ENCODE measurements at places on chromosomes 12 and 14.

- no peak for DNase-seq
Observed at GRCh38 chr12:116916714-116917114, 6.0 kb downstream of the FBXW8 start.

- no peak for DNase-seq
Observed at GRCh38 chr14:91225025-91225424, 19.5 kb downstream of the GPR68 start.

GRCh38 chr12:124131659-124132058 lies 158.6 kb downstream of the ZNF664 start:
- DNase-seq = no peak

GRCh38 chr14:104479901-104480300 lies 99.7 kb upstream of the C14orf180 start:
- no peak for DNase-seq

- no peak for DNase-seq
Observed at GRCh38 chr14:67162385-67162784, 26.9 kb upstream of the GARIN2 start.

GRCh38 chr12:118371321-118372282 lies 1.1 kb downstream of the TAOK3 start:
- DNase-seq = peak; percentile 30

GRCh38 chr14:100124551-100125088 lies 34.8 kb downstream of the DEGS2 start:
- no peak for DNase-seq

DNA sequence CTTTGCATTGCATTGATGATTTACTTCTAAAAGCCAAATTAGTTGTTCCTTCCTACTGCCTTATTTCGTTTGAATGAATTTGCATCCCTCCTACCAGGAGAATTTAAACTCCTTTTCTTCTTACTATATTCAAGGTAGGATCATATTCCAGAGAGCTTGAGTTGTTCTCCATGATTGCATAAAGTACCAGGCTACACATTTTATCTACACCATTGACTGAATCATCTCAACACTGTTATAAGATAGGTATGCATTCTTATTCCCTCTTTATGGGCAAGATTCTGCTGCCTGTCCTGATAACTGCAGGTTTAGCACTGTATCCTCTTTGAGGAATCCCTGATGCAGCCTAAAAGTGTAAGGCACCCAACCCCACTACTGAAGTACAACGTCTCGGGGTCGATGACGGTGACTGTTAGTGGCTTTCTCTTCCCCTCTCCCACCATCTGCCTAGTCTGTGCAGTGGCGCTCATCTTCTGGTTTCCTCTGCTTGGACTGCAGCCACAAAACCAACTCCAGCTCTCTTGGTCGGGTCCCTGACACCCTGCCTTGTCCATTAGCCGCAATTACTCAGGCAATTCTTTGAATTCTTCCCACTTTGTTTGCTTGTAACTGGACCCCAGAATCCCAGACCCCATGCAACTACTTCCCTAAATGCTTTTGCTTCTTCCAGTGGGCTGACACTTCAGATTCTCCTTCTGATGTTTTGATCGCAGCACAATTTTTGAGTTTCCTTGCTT lies 44.4 kb upstream of the STXBP6 start:
- no peak for DNase-seq

GRCh38 chr14:35818346-35819115 lies 7.6 kb upstream of the BRMS1L start:
- DNase-seq = no peak

GRCh38 chr12:97323154-97323553 lies 139.4 kb upstream of the RMST start:
- no peak for DNase-seq

- DNase-seq = no peak
Observed at GRCh38 chr12:48446161-48446776, 26.1 kb upstream of the ANP32D start.

DNA sequence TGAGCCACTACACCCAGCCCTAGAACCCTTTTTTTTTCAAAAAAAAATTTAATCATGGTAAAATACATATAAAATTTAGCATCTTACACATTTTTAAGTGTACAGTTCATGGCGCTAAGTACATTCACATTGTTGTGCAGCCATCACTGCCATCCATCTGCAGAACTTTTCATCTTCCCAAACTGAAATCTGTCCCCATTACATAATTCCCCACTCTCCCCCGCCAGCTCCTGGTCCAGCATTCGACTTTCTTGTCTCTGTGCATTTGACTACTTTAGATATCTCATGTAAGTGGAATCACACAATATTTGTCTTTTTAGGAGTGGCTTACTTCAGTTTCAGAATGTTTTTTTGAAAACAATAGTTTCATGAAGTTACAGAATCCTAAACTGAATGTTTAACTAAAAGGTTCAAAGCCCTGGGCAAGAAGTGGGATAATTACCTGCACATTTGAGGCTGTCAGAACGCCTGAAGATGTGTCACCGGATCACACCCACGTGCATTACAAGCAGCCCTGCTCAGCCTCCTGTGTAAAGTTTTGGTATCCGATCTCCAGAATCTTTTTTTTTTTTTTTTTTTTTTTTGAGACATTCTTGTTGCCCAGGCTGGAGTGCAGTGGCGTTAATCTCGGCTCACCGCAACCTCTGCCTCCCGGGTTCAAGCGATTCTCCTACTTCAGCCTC lies 12.7 kb downstream of the EML1 start:
- DNase-seq = no peak

GRCh38 chr12:57352166-57352565 lies 78.7 kb downstream of the R3HDM2 start:
- DNase-seq = no peak

- DNase-seq = peak; percentile 93
Observed at GRCh38 chr14:81219210-81219758, 1.5 kb downstream of the GTF2A1 start.

DNA sequence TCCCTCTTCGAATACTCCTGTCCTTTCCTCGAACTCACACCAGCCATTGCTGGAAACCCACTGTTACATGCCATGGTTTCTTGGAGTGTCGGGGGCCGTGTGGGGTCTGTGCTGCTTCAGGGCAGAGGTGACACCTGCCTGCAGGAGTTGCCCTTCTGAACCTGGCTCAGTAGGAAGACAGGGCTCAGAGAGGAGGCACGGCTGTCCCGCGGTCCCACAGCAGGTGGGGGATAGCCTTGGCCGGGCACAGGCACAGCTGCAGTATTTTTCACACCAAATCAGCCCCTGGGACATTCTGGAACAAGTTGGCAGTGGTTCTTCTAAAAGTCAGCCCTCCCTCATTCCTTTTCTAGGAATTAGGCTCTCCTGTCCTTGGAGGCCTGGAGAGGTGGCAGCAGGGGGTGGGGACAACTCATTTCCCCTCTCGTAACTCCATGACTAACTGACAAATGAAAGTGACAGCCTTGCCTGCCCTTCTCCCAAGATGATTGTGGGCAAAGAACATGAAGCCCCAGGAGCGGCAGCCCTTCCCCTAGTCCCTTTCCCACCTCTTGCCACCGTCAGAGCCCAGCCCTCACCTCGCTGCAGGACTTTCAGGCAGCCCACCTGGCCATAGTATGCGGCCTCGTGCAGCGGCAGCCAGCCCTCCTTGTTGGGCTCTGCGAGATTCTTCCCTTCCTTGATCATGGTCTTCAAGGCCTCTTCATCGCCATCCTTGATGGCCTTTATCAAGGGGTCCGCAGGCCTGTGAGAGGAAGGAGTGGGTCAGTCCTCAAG lies 22.4 kb downstream of the ASB2 start:
- DNase-seq = no peak

DNA sequence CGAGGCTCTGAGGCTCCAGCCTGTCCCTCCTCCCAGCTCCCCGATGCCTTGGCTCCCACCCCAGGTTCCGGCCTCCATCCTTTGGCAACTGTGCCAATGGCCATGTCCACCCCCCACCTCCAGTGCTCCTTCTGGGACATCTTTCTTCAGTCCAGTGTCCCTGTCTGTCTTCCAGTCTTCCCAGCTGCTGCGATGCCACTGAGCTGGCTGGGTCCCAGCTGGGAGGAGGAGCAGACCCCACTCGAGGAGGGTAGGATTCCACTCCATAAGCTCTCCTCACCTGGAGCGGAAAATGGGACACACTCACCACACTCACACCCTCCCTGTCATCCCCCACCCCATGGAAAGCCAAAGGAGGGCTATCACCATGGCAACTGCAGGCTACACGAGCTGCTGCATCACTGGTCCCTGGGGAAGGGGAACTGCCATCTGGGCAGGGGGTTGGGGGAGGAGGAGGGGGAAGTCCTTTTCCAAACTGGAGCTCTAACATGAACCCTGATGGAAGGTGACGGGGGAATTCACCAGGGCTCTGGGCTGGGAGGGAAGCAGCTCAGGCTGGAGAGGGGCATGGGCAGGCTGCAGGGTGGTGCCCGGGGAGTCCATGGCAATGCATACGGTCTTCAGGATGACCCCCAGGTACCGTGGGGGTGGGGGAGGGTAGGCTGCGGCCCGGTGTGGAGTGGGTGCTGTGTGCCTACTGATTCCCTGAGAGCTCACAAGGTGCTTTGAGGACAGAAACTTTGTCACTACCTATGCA lies 94.3 kb downstream of the LRRC74A start:
- no peak for DNase-seq

DNA sequence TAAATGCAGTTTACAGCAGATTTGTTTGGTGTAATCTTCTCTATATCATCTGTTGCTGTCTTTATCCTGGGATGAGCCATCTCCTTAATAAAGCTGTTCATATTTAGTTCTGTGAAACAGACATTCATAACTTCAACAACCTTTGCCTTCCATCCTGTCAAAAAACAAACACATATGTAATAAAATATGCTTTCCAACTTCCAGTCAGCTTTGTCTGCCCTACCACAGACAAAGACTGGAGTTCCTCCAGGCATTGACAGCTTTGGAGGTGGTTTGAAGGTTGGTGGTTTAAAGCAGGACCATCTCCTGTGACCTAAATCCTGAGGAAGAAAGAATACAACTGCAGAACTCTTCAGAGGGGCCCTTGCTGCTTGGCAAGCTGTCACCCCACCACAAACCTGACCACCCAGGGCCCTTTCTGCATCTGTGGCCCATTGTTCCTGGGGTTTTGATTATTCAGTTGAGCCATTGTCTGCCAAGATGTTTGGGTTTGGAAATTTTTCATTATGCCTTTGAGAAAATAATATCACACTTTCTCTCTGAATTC lies 28.2 kb upstream of the PTGR2 start:
- no peak for DNase-seq

GRCh38 chr12:67018105-67018504 lies 251.1 kb upstream of the CAND1 start:
- no peak for DNase-seq

GRCh38 chr12:57235017-57235727 lies 5.7 kb downstream of the SHMT2 start:
- peak; percentile 30 for DNase-seq

DNA sequence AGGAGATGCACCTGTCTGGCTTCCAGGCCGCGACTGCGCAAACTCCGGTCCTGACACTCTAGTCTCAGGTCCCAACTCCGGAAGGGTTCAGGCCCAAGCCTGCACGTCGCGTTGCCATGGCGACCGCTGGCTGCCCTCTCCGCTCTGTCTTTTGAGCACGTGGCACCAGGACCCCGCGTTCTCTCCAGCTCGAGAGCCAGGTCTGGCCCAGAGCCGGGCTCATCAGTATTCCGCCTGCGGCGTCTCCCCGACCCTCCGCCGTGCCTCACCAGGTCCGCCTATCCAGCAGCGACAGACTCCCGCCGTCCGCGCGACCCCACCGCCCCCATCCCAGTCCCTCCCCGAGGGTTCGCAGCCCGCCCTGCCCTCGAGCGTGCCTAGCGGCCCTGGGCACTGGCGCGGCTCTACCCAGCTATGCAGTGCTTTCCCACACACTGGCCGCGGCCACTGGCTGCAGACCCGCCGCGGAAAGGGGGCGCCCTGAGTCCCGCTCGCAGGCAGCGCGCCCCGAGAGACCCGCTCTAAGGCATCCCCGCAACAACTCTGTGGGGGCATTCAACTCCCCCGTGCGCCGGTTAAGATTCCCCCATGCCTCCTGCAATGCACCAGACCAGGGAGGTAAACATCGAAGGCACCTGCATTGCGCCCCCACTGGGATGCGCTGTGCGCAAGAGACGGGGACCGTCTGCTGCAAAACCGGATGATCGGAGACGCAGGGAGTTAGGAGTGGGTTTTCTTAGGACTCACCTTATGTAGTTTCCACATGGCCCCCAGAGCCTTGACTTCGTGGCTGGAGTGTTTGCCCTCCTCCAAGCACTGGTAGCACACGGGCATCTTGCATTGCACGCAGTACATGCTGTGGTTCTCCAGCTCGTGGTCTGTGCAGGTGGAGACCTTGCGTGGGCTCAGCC lies 1.3 kb downstream of the TRIM9 start:
- DNase-seq = peak; percentile 57

GRCh38 chr12:56119361-56119796 lies 1.3 kb downstream of the ZC3H10 start:
- DNase-seq = peak; percentile 50

DNA sequence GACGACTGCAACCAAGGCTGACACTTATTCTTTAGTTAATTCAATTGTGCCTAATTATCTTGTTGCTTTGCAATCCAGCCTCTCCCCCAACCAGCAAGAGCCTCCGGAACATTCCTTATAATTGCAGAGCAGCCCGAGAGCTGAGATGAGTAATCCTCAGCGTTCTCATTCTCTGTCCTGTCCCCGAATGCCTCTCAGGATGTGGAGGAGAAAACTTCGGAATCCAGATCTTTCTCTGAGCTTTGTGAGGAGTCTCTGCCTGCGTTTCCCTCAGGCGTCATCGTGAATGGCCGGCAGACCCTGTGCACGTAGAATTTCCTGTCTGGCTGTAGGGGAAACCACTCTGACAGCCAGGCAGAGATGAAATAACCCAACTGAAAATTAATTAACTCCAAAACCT lies 160.5 kb upstream of the DIO3 start:
- DNase-seq = no peak

DNA sequence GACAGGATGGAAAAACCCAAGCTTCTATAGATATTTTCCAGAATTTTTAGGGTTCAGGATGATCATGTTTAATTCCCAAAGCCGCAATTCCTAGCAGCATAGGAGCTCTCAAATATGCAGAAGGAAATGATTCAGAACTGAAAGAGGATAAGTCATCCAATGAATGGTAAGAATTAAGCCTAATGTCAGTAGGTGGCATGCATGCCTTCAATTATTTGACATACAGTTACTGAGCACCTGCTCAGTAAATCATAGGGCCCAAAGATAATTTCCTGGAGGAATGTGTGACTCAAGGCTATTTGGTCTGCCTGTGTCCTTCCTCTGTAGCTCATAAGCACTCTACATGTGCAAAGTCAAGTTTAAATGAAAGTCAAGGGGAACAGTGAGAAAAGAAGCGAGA lies 116.8 kb upstream of the SLC38A4 start:
- DNase-seq = no peak

- no peak for DNase-seq
Observed at GRCh38 chr14:24438223-24439097, 4.1 kb downstream of the SDR39U1 start.
